ENCODE measurements at places on chromosomes 7 and 10.

DNA sequence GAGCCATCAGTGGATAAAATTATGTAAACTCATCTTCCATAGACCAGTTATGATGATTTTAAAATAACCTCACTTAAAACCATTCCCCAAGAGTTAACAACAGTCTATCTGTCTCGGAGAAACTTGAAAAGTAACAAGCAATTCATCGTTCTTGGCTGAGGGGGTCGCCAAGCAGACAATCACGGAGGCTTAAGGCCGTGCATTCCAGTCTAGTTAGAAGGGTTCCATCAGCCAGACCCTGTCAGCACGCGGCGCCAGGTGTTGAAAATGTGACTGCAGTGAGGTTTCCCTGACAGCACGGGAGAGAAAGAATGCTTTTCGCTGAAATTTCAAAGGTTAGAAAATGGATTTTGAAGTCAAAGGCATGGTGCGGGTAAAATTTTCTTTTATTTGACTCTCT, 1025.0 kb upstream of the CELF2 start:
- DNase-seq: no peak

DNA sequence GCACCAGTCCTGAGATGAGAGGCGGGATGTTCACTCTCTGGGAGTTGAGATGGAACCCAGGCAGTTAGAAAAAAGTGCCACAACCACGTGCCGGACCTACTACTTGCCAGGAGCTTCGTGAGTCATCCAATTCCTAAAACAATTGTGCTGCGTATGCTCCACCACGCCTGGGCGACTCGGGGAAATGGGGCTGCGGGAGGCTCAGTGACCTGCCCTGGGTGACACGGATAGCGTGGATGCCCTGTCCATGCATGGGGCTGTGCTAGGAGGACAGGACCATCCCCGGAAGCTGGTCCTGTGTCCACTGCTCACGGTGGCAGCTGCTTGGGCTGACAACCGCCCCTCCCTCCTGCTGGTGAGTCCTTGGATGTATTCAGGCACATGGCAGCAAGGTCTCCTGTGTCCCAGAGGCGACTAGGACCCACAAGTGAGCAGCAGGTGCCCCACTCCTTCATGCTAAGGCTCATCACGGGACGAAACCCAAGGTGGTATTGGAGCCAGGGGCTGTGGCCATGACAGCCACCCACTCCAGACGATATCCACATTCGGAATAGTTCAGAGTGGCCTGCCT, 90.4 kb downstream of the BMS1 start:
- no peak for DNase-seq

DNA sequence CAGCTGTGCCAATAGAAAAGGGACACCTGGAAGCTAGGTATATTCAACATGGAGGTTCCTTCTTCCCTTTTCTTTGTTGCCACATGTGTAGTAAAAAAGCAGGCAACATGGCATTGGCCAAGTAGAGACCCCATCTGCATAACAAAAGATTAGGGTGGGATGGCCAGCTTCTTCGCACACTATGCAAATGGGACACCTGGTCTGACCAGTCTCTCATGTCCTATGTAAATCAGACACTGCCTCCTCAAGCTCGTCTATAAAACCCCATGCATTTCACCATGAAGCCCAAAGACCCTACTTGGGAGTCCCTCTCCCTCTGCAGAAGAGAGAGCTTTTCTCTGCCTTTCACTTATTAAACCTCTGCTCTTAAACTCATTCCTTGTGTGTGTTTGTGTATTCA, 53.9 kb downstream of the MYL10 start:
- no peak for DNase-seq

- DNase-seq: no peak
Observed at GRCh38 chr7:20151708-20152456, 65.3 kb downstream of the MACC1 start.

All from stimulated activated CD8-positive, alpha-beta memory T cell treated with anti-CD3 and anti-CD28 coated beads, Interleukin-2, amount 100 ng/mL, for 1 hour (primary cell).